ENCODE measurements at places on chromosomes 13 and 19.

DNA sequence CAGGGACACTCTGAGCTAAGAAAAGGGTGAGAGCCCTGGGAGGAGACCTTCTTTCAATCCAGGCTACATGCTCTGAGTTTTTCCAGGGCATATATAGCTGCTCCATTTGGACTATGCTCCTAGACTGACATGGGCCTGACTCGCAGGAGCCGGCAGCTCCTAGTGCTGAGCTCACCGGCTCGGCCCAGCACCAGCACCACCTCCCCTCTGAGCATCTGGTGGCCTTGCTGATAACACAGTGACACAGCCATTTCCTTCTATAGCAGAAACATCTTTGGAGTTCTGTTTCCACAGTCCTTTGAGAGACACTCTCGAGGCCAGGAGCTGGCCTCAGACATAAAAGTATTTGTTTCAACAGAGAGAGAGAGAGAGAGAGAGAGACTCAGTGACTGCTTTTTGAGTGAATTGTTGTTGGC lies 184.9 kb downstream of the TM9SF2 start:
- no peak for DNase-seq

GRCh38 chr19:771332-771785 lies 20.4 kb downstream of the MISP start:
- peak; percentile 23 for DNase-seq

- no peak for DNase-seq
Measured at GRCh38 chr19:17242431-17243208, 3.1 kb downstream of the NR2F6 start.

- DNase-seq = no peak
Measured at GRCh38 chr13:108003626-108004025, 211.7 kb downstream of the LIG4 start.

DNA sequence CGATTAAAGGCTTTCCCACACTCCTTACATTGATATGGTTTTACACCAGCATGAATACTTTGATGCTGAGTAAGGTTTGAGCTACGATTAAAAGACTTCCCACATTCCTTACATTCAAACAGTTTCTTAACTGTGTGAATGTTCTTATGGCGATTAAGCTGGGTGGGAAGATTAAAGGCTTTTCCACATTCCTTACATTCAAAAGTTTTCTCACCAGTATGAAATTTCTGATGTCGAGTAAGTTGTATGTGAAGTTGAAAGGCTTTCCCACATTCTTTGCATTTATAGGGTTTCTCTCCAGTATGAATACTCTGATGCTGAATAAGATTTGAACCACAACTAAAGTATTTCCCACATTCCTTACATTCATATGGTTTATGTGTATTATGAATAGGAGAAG lies 20.0 kb downstream of the ZNF780B start:
- DNase-seq = no peak

GRCh38 chr19:2488942-2489731 lies 13.2 kb downstream of the GADD45B start:
- no peak for DNase-seq

DNA sequence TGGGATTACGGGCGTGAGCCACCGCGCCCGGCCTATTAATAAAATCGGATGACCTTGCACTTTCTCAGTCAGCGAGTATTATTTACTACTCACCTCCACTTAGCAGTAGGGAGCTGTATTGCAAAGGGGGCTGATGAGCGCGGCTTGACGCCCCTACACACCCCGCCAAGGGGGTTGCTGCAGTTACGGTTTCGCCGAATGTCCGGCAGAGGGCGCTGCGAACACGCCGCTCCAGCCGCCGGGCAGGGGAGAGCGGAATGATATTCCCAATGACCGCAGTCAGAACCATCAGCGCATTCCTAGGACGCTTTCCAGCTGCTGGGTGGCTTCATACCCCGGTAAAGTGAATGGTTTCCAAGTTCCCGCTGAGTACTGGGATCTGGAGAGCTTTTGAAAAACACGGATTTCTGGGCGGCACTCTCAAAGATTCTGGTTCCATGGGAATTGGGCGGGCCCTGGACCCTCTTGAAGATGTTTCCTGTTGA lies 30.0 kb upstream of the TPT1 start:
- DNase-seq = peak; percentile 53

- no peak for DNase-seq
Measured at GRCh38 chr13:109924376-109924775, 138.0 kb upstream of the IRS2 start.

- DNase-seq = no peak
Measured at GRCh38 chr13:85260896-85261295, 538.3 kb downstream of the SLITRK6 start.

- DNase-seq = no peak
Measured at GRCh38 chr13:109704771-109705635, 81.4 kb downstream of the IRS2 start.

- DNase-seq = no peak
Measured at GRCh38 chr19:17358395-17358794, 18.7 kb downstream of the PLVAP start.

- DNase-seq = no peak
Measured at GRCh38 chr13:76971215-76971614, 20.7 kb upstream of the CLN5 start.

GRCh38 chr13:74325106-74325505 lies 190.9 kb upstream of the KLF12 start:
- no peak for DNase-seq

DNA sequence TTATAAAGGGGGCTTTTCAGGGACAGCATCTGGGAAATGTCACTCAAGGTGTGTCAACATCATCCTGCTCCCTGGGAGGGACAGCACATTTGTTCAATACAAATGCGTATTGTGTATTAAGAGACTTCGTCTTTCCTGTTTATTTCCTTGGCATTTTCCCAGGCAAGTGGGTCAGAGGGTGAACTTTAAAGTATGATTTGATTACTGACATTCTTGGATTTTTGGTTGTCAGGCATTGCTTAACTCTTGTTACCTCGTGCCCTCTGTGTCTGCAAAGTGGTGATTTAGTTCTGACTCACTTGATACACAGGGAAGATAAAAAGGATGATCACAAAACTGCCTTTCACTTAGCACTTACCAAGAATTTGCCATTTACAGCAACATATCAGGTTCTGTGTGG lies 292.7 kb downstream of the SUCLA2 start:
- DNase-seq = no peak

DNA sequence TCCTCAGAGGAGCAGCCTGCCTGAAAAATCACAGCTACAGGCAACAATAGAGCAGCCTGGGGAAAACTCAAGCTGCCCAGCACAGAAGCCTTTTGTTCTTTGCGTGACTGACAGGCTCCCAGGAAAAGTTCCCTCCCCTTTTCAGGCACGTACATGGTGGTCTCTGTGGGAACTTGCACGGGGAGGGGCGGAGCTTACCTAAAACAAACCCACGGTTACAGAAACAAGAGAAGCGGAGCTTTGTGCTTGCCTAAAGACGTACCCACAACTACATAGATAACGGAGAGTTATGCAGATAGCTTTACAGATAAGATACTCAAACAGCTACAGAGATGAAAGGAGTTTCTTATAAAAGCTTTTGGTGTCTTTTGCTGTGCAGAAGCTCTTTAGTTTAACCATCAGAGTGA lies 11.4 kb downstream of the ETFB start:
- DNase-seq = peak; percentile 62

- peak; percentile 38 for DNase-seq
Measured at GRCh38 chr13:113029487-113030258, 60.7 kb downstream of the MCF2L start.

DNA sequence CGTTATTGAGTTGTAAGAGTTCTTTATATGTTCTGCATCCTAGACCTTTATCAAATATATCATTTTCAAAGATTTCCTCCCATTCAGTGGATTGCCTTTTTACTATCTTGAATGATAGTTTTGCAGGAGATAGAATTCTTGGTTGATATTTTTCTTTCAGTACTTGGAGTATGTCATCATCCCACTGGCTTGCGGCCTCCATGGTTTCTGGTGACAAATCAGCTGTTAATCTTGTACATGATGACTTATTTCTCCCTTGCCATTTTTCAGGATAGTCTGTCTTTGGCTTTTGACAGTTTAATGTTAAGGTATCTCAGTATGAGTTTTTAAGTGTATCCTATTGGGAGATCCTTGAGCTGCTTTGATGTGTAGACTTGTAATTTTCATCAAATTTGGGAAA lies 8.5 kb downstream of the ZNF557 start:
- DNase-seq = peak; percentile 4

- peak; percentile 62 for DNase-seq
Measured at GRCh38 chr19:17490411-17490810, 20.1 kb downstream of the SLC27A1 start.

GRCh38 chr13:49435992-49436391 lies 7.9 kb downstream of the CAB39L start:
- DNase-seq = no peak

DNA sequence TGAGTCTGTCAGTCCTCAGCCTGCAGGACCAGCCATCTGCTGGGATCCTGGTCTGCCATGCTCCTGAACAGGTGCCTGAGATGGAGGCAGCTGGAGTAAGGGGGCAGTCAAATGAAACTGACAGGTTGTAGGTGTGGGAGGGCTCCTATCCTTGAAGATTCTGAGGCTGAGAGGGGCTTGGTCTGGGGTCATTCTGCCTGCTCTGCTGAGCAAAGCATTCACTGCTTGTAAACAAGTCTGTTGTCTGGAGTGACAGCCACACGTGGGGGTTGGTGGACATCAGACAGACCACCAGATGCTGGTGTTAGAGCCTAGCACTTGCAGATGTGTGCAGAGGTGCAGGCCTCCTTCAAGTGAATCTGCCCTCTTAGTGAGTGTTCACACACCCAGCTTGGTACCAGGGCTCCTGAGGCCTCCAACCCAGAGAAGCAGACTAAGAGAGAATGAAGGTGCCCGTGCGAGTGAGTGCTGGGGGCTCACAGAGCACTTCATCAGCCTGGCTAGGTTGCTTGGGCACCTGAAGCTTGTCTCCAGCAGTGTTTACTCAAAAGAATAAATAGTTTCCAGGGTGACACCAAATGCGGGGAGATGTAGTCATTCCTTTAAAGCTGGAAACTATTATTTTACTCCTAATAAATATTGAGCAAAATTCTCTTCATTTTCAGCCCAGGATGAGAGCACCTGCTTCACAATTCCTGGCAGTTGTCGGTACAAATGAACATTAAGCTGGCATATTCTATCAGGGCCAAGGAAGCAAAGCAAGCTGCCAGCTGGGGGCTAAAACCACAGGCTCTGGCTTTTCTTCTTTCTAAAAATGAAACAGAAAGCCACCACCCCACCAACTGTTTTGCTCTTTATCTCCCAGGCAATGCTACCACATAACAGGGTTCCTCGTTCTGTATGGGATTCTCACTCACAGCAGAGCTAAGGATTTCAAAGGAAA lies 82.3 kb downstream of the RNASEH2B start:
- peak; percentile 71 for DNase-seq

- no peak for DNase-seq
Measured at GRCh38 chr13:37014609-37015008, 14.0 kb downstream of the EXOSC8 start.

DNA sequence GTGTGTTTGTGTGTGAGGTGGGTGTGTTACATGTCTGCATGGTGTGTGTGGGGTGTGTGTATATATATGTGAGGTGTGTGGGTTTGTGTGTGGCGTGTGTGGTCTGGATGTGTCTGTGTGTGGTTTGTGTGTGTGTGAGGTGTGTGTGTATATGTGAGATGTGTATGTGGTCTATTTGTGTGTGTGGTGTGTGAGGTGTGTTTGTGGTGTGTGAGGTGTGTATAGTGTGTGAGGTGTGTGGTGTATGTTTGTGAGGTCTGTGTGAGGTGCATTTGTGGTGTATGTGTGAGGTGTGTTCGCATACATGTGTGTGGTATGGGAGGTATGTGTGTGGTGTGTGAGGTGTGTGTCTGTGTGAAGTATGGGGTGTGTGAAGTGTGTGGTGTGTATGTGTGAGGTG lies 12.5 kb upstream of the TNFRSF19 start:
- DNase-seq = no peak

DNA sequence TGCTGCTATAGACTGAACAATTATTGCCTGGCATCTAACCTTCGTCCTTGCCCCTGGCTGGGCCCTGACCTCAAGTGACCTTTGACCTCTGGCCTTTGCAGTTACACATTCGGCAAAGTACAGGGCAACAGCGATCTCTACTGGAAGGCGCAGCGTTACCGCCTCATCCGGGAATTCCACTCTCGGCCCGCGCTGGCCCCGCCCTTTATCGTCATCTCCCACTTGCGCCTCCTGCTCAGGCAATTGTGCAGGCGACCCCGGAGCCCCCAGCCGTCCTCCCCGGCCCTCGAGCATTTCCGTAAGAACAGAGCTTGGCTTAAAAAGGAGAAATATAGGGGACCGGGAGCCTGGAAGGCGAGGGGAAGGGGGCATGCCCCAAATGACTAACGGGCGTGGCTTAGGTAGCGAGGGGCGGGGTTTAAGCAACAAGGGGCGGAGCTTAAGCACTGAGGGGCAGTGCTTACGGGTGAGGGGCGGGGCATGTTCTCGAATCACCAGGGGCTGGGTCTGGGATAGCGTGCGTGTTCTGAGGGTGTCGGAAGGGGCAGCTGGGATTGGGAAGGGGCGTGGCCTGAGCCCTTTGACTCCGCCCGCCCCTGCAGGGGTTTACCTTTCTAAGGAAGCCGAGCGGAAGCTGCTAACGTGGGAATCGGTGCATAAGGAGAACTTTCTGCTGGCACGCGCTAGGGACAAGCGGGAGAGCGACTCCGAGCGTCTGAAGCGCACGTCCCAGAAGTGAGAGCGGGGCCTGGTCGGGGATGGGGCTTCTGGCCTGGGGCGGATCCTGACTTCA lies 52.7 kb downstream of the TRPM4 start:
- DNase-seq = peak; percentile 30

DNA sequence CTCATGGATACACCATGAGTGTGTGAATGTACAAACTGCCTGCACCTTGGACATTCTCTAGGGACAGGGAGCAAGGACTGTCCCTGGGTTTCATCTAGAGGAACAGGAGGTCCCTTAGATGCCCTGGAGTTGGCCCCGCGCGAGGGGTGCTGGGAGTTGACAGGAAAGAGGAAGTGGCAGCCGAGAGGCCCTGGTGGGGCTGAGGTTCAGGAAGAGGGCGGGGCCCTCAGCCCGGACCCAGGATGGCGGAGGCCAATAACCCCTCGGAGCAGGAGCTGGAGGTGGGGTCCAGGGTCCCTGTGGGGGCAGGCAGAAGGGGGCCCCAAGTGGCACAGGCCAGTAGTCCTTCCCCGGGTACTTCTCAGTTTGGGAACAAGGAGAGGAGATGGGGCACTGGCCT lies 6.9 kb downstream of the PKN1 start:
- peak; percentile 87 for DNase-seq

DNA sequence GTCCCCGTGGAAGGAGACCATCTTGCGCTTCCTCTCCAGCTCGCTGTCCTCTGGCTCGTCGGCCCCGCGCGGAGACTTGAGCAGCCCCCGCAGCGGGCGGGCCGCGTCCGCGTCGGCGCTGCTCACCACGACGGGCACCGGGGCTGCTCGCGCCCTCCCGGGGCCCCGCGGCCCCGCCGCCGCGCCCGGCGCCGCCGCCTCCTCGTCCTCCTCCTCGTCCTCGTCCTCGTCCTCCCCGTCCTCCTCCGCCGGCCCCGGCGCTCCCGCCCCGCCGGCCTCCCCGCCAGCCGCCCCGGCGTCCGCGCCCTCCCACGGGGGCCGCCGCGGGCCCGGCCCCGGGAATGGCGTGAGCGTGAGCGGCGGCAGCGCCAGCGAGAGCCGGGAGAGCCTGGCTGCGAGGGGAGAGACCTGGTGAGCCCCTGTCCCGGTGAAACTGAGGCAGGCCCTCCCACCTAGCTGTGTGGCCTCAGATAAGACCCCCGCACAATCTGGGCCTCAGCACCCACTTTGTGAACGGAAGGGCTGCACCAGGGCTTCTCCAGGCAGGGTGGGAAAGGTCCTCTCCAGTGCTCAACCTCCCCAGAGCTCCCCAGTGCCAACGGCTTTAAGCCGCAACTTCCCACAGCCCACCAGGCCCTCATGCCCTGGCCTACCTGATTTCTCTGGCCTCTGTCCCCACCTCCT lies 17.8 kb downstream of the LMTK3 start:
- no peak for DNase-seq

Measured in activated CD4-positive, alpha-beta T cell treated with anti-CD3 and anti-CD28 coated beads, Interleukin-2, amount 10 ng/mL, durations not matched to agents 7 days and 5 days (primary cell).